ENCODE measurements at places on chromosomes 5 and 9.
A peak's percentile ranks its signal among the peaks of the same experiment; 100 is the strongest.

GRCh38 chr5:95903838-95904237, 57.8 kb downstream of the ELL2 start:
- DNase-seq: no peak

GRCh38 chr5:76104027-76104426, 20.8 kb downstream of the SV2C start:
- DNase-seq: no peak

DNA sequence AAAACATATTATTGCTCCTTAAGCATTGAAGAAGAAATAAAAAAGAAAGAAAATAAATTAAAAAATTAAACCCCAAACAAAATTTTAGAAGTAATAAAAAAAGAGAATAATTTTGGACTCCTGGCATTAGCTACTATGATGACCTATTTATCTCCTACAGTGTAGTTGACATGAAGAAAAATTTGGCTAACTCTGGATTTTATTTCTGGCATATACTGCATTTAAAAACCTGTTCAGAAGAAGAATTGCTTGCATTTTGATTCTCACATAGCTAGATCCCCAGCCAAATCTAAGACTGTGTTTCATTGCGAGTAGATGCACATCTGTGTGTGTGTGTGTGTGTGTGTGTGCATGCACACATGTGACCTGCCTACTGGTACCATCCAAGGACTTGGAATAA, 30.1 kb upstream of the GABRG2 start:
- no peak for DNase-seq

DNA sequence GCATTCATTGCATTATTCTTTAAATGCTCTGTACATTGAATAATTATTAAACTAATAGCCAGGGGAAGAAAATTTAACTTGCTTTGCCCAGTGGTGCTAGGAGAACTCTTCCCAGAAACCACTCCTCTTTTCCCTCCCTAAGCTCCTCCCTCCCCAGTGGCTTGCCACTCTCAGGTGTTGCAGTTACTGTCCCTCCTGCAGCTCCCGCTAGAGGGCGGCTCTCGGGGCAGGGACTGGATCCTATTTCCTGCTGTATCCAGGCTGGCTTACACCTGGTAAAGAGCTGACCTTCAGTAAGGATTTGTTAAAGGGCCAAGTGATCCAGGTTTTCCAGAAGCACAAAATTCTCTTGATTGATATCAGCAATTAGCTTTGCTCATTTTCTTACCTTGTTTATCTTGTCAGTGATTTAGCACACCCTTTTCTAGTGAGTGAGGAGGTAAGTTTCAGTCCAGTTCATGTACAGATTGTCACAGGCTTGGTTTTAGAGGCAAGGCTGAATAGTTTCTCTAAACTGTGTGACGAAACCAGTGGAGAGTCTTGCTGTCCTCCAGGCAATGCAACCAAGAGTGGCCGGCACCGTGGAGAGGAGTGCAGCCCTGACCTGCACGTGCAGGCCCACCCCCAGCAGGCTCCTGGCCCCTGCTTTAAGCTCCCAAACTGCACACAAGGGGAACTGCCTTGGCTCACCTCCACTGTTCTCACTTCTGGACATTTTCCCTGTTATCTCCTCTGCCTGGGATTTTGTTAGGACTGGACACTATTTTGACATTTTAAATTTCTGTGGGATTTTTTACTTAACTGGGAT, 423.8 kb downstream of the SPOCK1 start:
- peak; percentile 20 for DNase-seq

- no peak for DNase-seq
These were observed 221.6 kb downstream of the PARP8 start for GRCh38 chr5:50887889-50888633.

DNA sequence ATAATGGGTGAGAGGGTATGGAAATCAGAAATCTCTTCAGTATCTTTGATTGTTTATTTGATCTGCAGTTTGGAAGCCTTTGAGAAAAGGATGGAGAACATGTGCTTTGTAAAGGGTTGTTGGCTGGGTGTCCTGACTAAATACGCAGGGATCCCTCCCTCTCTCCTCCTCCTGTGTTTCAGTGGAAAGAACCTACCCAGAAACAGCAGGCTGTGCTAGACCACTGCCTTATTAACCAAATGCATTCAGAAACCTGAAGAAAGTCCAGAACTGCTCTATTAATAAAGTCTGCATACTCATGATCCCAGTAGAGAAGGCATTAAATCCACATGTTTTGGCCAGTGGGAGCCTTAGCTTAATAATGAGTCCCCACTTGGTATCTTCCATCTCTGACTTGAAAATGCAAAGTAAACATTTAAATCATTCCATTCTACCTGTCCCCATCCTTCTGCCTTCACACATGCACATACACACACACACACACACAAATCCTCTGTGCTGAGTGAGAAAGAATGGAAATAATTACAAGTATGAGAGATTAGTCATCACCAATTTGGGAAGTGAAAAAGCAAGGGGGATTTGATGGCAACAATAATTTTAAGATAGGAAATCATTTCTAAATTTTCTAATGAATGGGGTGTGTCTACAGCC, 10.0 kb upstream of the LECT2 start:
- no peak for DNase-seq

- no peak for DNase-seq
These were observed 1867.9 kb upstream of the NUDT12 start for GRCh38 chr5:105430516-105430915.

- DNase-seq: no peak
These were observed 42.5 kb downstream of the KLHL3 start for GRCh38 chr5:137693307-137693950.

- no peak for DNase-seq
These were observed 23.9 kb downstream of the DCP2 start for GRCh38 chr5:113000466-113000865.

- DNase-seq: no peak
These were observed 90.0 kb downstream of the PRRT1B start for GRCh38 chr9:131635285-131635684.

DNA sequence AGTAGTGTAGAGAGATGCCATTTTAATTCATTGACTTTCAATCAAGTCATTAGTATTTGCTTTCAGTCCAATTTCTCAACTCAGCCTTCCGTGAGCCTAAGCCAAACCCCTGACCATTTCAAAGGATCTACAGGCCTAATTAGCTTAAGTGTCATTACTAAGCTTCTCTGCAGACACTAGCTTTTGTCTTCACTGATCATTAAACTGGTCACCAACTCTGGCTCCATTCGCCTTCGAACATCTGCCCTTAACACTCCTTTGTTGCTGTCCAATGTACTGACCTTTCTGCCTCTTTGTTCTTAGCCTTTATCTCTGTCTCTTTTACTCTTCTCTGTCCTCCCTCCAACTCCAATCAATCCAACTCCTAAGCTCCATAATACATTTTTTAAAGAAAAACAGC, 299.3 kb downstream of the DIRAS2 start:
- DNase-seq: peak; percentile 78

GRCh38 chr5:33936381-33937016, at the start of gene RXFP3:
Gene RXFP3, plus strand, starts transcription at chr5:33936386. Its CDS starts 355 bp downstream, at chr5:33936741.
- DNase-seq: no peak

DNA sequence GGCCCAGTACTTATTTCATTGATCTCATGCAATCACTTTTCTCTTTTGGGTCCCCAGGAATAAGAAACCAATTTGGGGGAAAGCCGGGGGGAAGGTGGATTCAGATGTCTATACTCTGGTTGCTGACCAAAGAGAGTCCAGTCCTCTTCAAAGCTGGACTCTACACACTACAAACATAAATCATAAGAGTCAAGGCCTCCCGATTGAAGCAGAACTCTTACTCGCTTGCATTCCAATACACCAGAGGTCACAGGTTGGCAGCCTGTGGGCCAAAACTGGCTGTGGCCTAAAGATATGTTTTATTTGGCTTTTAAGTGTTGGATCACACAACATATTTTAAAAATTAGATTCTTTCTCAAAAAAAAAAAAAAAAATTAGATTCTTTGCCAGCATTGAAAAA, 311.4 kb upstream of the MSX2 start:
- no peak for DNase-seq

GRCh38 chr9:2837915-2838314, 6.0 kb downstream of the PUM3 start:
- peak; percentile 32 for DNase-seq

GRCh38 chr5:173317091-173317730, 11.0 kb downstream of the STC2 start:
- no peak for DNase-seq

DNA sequence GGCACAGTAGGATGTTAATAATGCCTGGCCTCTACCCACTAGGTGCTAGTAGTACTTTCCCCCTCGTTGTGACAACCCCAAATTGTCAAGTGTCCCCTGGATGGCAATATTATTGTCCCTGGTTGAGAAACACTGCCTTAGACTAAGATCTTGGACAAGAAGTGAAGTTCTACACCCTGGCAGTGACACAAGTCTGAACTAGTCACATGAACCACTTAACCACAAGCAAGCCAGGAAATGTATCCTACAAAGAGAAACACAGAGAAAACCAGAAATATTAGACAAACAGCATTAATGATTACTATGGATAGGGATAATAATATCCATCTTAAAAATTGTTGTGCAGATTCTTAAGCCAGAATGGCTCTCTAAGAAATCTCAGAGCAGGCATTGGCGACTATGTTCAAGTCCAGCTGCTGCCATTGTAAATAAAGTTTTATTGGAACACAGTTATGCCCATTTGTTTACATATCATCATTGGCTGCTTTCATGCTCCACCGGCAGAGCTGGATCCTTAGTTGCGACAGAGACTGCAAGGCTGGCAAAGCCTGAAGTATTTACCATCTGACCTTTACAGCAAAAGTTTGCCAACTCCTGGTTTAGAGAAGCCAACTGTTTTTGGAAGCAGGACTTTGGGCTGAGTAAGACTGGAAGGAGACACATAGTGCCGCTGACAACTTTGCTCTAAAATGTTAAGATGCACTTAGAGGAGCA, 80.8 kb downstream of the NTRK2 start:
- DNase-seq: no peak

GRCh38 chr9:68480807-68481206, 59.9 kb downstream of the TMEM252 start:
- no peak for DNase-seq

- DNase-seq: no peak
These were observed 210.5 kb downstream of the CSNK1G3 start for GRCh38 chr5:123722451-123722850.

GRCh38 chr5:133316346-133317343, 264.8 kb downstream of the HSPA4 start:
- DNase-seq: no peak

GRCh38 chr9:115378758-115379157, 260.8 kb upstream of the TNC start:
- DNase-seq: no peak

GRCh38 chr9:13189362-13189761, 90.1 kb downstream of the MPDZ start:
- DNase-seq: no peak

GRCh38 chr5:66239034-66239433, 94.9 kb downstream of the SREK1 start:
- no peak for DNase-seq

DNA sequence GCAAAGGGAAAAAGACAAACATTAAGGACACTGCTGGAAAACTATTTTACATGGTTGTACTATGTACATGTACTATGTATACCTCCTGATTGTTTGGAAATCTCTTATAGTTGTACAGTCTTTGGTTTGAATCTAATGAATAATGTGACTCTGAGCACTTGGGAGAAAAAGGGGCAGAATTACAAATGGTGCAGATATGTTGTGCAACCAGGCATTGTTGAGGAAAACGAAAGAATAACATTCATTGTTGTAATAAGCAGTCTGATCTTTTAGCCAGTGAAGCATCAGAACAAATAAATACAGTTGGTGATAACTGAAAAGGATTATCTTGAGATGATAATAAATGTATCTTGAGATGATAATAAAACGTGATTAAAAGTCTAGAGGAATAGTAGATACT, 87.2 kb downstream of the CSNK1G3 start:
- no peak for DNase-seq

- no peak for DNase-seq
These were observed 290.5 kb upstream of the RASA1 start for GRCh38 chr5:86977190-86977589.

- no peak for DNase-seq
These were observed 217.2 kb downstream of the IRX2 start for GRCh38 chr5:2534251-2534650.

GRCh38 chr5:169160405-169160901, 140.5 kb downstream of the SLIT3 start:
- DNase-seq: no peak

DNA sequence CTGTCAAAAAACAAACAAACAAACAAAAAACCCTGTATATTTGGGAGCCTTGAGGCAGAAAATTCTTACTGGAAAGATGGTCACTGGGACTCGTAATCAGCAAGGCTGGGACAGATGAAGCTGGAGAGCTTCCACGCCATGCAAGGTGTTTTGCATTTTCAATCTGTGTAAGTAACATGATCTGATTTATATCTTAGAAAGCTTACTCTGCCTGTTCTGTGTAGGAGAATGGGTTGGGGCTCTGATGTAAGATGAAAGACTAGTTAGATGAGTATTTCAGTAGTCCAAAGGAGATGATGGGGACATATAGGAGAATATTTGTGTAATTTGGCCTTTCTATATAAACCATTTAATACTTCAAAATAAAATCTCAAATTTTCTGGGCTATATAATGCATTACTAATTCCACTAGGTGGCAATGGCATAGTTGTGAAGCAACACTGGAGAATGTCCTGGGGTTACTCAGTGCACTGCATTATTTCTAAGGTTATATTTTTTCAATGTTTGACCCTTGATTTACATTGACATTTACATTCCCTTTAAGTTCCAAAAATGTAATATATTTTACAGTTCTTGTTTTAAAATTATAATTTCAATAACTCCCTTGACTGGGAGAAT, 21.9 kb upstream of the FSD1L start:
- peak; percentile 23 for DNase-seq

GRCh38 chr5:135491552-135492318, 39.6 kb upstream of the TIFAB start:
- DNase-seq: peak; percentile 83

GRCh38 chr9:87184956-87185642, 237.8 kb upstream of the GAS1 start:
- DNase-seq: no peak

GRCh38 chr5:79829260-79829659, 139.6 kb downstream of the CMYA5 start:
- no peak for DNase-seq

GRCh38 chr9:69815313-69815712, 5.3 kb upstream of the CFAP95 start:
- no peak for DNase-seq

Measured in NCI-H1105 treated with DMSO at 0.1 percent for 48 hours (cell line).